ENCODE measurements at places on chromosomes 1 and 21.

- DNase-seq, result no peak
Measured at GRCh38 chr1:182391028-182391361, 595 bp downstream of the GLUL start.

DNA sequence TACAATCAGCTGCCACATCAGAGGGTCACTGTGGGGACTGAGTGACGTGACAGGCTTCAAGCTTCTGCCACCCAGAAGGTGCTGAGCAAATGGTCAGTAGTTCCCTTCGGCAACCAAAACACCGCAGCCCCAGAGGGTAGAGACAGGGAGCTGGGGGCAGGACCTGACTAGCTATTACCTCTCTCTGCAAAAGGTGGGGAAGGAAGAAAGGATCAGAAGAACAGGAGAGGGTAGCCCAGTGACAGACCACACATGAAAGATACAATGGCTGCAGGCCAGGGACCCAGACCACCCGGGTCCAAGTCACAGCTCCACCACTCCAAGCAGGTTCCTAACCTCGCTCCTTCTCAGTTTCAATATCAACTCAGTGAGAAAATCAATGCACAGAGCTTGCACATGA, 377.1 kb downstream of the NPHP4 start:
- no peak for DNase-seq

DNA sequence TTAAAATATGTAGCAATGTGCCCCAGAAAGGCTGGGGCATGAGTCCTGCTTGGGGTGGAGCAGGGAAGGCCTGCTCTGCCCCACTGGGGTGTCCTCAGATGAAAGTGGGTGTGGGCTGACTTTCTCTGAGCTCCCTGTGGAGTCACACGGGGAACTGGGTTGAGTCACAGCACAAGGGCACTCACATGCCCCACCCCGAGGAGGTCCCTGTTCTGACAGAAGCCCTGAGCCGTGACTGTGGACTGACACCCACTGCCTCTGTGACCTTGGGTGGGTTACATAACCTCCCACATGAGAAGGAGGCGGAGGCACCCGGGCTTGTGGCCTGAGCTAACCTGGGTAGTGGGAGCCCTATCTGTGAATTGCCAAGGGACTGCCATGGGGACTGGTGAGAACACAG, 52.5 kb upstream of the TINAGL1 start:
- no peak for DNase-seq

- no peak for DNase-seq
Measured at GRCh38 chr1:108038653-108039236, 73.8 kb upstream of the VAV3 start.

GRCh38 chr1:33532250-33532649, 59.8 kb downstream of the ZSCAN20 start:
- no peak for DNase-seq

GRCh38 chr1:4355839-4356238, 298.6 kb upstream of the AJAP1 start:
- DNase-seq, result no peak

DNA sequence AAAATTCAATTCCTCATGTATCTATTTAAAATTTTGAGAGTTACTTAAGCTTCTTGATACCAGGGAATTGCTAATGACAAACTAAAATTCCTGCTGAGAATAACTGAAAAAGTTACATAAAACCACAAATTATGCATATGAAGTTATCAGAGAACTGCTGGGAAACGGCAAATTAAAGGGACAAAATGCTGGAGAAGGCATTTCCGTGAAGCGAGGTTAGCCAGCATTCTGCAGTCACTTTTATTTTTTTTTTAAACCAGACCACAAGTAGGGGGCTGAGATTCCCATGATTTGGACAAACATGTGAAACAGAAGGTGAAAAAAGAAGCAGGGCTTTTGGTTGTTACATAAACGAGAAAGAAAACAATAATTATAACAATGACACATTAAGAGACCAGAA, 737.6 kb upstream of the CHRM3 start:
- DNase-seq, result peak; percentile 83

DNA sequence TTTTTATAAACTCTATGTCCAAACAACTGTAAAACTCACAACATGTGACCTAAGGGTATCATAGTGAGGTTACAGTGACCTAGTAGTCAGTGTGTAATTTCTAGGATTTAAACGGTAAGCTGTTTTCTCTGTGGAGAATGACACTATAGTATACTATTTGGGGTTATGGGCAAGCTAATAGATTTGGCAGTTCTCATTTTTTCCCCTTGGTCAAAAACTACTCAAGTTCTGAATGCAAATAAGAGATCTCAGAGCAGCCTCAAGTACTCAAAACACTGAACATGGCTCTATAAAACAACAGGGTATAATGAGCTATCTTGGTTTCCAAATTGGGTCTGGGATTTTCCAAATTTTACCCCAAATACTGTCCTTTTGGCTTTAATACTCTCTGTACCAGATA, 88.5 kb upstream of the HMCN1 start:
- DNase-seq, result no peak

- no peak for DNase-seq
Measured at GRCh38 chr1:84224905-84225304, 76.6 kb upstream of the SAMD13 start.

DNA sequence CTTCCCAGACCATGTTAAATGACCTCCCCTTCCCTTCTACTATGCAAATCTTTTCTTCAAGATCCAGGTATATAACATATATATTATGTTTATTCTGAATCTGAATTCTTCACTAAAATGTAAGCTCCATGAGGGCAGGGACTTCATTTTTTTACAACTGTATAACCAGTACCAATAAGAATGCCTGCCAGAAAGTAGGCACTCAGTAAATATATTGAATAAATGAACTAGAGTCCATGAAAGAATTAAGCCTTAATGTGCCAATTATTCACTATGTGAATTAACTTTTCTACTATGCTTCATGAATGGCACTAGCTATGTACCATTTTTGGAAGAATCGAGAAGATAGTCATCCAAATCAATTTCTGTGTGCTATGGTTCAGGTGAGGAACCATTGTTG, 60.1 kb downstream of the SH3GLB1 start:
- DNase-seq, result no peak

GRCh38 chr1:88013485-88013884, 670.6 kb upstream of the PKN2 start:
- DNase-seq, result no peak

- peak; percentile 81 for DNase-seq
Measured at GRCh38 chr1:193569096-193569982, 382.9 kb upstream of the B3GALT2 start.

DNA sequence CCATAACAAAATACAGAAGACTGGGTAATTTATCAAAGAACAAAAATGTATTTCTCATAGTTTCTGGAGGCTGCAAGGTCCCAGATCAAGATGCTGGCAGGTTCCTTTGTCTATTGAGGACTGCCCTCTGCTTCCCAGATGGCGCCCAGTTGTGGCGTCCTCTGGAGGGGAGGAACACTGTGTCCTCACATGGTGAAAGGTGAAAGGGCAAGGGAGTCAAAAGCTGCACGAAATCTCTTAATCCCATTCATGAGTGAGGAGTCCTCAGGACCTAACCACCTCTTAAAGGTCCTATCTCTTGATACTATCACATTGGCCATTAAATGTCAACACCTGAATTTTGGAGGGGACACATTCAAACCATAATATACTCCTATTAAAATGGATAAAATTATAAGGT, 79.3 kb upstream of the IRF2BP2 start:
- no peak for DNase-seq

- no peak for DNase-seq
Measured at GRCh38 chr1:40664167-40664537, 1.3 kb downstream of the RIMS3 start.

GRCh38 chr1:115771847-115772457, 3.4 kb upstream of the CASQ2 start:
- DNase-seq, result peak; percentile 76

DNA sequence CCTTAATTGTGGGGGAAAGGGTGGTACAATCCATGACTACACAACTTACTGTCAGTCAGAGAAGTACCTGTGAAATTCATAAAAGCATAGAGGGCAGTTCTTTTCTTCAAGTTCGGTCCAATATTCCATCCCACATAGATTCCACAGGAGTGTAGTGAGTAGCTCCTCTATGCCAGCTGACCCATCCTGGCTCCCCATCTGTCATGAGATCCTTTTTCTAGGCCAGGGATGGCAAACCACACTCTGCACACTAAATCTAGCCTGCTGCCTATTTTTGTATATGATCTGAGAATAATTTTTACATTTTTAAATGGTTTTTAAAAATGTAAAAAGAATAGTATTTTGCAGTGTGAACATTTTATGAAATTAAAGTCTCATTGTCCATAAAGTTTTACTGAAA, 107.0 kb upstream of the TSPAN2 start:
- no peak for DNase-seq

DNA sequence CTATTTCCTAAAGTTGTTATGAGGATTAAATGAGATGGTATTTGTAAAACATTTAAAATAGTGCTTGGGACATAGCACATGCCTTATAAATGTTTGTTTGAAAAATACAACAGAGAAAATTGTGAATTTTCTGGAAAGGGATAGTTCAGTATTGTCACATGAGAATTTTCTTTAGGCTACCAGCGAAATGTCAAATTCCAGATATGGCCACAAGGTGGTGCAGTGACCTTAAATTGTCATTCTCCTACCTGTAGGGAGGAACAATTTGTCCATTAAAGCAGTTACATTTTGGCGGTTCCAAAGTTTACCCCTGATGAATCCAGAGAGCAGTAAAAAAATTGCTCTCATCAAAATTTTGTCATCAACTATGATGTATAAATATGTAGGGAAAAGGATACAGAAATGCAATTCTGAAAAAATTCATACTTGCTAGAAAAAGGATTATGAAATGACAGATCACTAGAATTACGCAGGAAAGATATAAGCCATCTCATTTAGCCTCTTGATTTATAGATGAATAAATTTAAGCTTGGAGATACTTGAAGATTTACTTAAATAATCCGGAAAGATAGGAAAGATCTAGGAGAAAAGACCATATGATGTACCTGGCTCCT, 50.2 kb upstream of the TSHB start:
- peak; percentile 41 for DNase-seq

DNA sequence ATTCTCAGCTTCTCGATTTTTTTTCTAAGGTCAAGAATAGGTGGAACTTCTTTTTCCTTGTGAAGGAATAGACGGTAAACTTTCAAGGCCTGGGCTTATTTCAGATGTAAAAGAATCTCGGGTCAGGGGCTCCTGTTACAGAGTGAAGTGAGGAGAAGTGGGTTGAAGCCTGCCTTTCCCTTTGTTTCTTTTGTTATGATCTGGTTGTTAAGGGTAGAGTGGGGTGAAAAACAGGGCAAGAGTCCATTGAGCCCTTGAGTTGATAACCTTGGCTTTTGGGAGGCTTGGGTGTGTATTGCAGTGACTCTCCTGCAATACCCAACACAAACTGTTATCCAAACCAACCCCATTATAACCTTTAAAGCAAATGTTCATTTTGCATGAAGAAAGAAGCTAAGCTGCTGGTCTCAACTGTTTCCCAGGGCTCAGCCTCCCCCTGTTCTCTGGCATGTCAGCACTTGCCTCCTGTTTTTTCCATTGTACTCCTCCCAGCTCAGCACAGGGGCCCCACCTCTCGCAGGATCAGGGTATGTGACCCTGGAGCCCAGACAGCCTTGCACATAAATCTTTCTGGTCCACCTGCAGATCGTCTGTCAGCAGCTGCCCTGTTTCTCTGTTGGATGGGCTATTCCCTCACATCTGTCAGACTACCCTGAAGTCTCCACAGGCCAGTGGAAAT, 102.4 kb downstream of the CACHD1 start:
- DNase-seq, result no peak

DNA sequence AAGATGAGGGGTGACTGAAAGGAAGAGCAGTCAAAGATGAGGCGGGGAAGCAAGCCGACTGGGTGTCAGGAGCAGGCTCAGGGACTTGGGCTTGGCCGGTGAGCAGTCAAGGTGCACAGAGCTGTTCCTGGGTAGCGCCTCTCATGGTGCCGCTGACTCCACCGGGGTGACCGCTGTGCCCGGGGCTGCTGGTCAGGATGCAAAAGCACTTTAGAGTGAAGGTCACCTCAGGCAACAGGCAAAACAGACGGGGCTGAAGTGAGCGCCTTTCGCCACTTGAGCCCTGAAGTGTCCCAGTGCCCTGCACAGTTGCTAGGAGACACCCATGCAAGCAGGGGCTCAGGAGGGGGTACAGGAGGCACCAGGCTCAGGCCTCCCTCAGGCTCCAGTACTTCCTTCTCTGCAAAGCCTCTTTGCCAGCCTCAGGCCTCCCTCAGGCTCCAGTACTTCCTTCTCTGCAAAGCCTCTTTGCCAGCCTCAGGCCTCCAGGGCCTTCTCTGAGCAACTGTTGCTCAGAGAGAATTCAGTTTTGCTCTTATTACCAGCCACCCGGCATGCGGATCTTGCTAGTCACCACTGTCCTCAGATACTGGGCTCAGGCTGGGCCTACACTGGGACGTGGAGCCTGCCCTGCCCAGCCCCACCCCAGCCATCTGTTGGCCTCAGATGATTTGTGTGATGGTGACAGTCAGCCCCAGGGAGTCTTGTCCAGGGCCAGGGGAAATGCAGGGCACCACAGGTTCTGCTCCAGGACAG, 99.7 kb upstream of the IRF2BP2 start:
- DNase-seq, result no peak

DNA sequence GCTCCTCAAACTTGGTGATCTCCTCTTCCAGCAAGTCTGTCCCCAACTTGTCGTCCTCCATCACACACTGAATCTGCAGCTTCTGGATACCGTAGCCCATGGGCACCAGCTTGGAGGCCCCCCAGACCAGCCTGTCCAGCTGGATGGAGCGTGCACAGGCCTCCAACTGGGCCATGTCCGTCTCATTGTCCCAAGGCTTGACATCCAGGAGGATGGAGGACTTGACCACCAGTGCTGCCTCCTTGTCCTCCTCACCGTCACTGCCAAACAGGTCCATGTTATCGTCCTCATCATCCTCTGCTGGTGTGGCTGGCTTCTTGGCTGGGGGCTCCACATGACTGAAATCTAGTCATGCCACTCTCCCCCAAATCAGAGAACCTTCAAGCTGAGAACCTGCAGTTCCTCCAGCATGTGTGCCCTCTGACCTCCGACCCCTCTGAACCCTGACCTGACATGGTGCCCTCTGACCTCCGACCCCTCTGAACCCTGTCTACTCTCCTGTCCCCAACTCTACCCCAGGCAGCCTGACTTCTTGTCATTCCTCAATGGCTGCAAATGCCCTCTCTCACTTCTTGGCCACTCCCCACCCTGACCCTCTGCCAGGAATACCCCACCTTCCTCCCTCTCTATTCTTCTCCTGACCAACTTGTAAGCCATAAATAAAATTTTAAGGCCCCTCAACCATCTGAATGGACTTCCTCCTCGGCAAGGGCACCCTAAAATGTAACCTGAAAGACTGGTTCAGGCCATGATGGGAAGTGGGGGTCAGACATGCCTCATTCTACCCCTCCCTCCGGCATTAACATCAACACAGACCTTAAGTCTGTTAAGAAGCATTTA, 275.7 kb upstream of the C1orf174 start:
- no peak for DNase-seq

DNA sequence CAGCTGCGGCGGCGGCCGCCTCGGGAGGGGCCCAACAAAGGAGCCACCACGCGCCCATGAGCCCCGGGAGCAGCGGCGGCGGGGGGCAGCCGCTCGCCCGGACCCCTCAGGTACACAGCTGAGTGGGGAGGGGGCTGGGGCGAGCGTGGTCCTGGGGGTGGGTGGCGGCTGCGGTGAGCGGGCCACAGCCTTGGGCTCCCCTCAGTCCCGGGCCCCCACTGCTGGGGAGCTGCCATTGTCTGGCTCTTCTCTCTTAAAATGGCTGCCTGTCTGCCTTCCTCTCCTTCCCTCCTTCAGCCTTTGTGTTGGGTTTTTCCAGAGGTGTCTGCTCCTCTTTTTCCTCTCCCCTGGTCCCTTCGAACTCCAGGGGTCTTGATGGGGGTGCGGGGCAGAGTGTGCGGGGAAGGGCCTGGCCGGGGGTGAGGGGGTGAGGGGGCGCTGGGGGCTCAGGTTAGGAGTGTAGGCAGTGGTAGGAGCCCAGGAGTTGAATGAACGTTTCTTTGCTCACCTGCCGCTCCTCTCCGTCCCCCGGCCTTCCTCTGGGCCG, 1.7 kb downstream of the ARID1A start:
- no peak for DNase-seq
